ENCODE measurements at places on chromosomes 6 and 20.

DNA sequence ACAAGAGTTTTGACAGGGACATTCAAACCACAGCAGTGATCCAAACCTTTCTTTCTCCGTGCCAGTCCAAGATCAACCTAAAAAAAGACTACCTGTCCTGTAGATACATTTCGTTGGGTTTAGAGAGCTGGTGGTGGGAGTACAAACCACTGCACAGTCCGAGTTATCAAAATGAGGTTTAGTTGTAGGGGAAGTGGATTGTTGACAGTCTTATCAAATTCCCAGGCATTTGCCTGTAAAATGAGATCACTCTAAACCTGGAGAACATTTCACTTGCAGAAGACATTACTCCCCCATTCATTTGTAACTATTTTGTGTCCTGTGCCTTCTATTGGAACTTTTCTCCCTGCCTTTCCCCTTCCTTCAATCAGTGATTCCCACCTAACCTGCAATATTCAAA lies 469.6 kb upstream of the JARID2 start:
- no peak for DNase-seq

- no peak for DNase-seq
Measured at GRCh38 chr6:124753562-124754105, 208.6 kb upstream of the RNF217 start.

DNA sequence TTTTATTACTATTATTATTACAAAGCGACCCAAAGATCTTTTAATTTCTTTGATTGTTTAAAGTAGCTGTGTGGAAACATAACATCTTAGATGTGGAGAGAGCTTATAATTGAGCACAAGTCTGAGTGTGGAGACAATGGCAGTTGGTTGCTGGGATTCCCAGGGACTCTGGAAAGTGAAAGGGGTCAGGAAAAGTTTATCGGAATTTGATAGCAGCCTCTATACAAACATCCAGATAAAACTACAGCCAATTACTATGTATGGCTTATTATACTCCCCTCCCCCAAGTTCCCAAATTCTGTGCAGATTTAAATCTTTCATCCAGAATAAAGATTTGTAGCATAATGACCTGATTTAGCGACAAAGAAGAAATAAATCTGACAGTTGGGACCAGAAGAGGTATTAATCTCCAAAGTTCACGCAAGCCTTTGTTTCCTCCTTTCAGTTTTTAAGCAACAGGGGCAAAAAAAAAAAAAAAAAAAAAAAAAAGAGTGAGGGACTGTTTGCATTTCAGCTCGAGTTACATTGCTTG lies 121.4 kb upstream of the MAP3K7 start:
- no peak for DNase-seq

DNA sequence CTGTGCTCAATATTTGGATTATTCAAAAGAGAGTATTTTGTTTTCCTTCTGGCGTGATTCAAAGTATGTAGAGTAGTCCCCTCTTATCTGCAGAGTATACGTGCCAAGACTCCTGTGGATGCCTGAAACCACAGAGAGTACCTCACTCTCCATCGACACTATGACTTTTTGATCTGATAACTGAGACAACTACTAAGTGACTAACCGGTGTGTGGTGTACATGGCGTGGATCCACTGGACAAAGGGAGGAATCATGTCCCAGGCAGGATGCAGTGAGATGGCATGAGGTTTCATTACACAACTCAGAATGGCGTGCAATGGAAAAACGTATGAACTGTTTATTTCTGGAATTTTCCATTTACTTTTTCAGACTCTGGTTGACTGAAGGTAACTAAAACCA lies 112.2 kb upstream of the PDE7B start:
- DNase-seq, result no peak

- peak; percentile 82 for DNase-seq
Measured at GRCh38 chr6:129671442-129672340, 38.3 kb downstream of the ARHGAP18 start.

- DNase-seq, result no peak
Measured at GRCh38 chr6:117423754-117424153, 2.0 kb downstream of the ROS1 start.

GRCh38 chr20:63342561-63343459 lies 18.3 kb downstream of the CHRNA4 start:
- no peak for DNase-seq

- no peak for DNase-seq
Measured at GRCh38 chr6:37285861-37286311, 27.9 kb upstream of the TMEM217 start.

All from stimulated activated CD4-positive, alpha-beta T cell treated with anti-CD3 and anti-CD28 coated beads, Interleukin-4, amount 100 ng/mL, for 4 hours (primary cell).